ENCODE measurements at places on chromosomes 1 and 21. TPM values are rescaled to one million over a fixed set of nuclear protein-coding genes. Genes with fewer than 3 reads are reported as not detected.

- DNase-seq: no peak
Observed at GRCh38 chr1:42195841-42196240, 31.3 kb upstream of the GUCA2A start.

Gene SLC37A1
- total RNA-seq: 48.0 TPM

DNA sequence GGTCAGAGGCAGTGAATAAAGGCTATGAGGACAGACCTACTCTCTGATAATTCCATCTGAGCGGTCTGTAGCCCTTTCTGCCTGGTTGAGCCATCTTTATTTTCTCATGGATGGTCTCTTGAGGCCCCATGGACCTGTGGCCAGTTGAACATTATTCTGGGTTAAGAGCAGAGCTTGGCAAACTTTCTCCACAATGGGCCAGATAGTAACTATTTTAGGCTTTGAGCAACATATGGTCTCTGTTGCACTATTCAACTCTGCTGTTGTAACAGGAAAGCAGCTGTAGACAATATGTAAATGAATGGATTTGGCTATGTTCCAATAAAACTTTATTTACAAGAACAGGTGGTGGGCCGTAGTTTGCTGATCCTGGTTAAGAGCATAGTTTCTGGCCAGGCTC, 62.7 kb downstream of the KAZN start:
- no peak for DNase-seq

Gene GJB3
- 14.9 TPM for total RNA-seq

Gene CGN
- total RNA-seq: 67.4 TPM

GRCh38 chr1:56831871-56832693, 12.9 kb upstream of the FYB2 start:
- peak; percentile 67 for DNase-seq

DNA sequence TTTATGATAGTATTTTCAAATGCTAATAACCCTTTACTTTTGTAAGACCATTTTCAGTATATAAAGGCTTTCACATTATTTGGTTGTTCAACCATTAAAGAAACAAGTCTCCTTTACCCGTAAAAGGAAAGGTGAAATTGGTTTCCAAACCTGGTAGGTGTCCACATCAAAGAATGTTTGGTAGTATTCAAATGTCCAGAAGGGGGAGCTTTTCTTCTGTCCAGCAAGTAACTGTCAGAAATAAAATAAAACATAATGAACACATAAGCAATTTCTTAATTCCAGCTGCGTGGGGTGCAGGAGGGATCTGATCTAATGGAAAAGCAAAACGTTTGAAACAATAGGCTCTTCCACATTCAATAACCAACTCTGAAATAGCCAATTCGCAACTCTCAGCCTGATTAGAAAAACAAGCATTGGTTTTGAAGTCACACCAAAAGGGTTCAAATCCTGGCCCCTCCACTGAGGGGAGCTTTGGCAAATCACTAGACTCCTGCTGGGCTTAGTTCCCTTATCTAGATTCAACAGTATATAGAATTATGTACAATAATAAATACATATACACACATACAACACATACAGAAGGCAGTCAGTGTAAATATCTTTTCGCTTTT, 11.0 kb downstream of the YIPF1 start:
- DNase-seq: no peak

DNA sequence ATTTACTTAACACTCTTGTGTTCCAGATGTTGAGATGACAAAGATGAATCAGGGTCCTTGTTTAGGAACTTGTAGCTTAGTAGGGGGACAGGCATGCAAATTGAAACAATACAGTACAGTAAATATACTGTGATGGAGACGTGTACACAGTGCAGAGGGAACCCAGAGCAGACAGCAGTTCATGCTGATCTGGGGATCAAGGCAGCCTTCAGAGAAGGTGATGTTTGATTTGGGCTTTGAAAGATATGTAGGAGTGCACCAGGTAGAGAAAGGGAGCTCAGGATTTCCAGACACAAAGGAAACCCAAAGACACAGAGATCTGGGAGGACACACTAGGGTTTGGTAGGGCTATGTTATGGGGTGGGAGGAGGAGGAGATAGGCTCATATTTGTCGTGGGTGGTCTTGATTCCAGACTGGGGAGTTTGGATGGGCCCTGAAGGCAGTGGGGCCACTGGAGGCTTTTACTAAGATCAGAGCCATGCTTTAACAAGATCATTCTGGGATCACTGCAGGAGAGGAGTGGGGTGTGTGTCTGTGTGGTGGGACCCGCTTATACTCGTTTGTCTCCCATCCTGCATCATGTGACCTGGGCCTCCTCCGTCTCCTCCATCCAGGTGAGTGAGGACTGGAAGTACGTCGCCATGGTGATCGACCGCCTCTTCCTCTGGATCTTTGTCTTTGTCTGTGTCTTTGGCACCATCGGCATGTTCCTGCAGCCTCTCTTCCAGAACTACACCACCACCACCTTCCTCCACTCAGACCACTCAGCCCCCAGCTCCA, 7.8 kb downstream of the CHRNB2 start:
- DNase-seq: no peak

GRCh38 chr1:234538062-234538731, 59.2 kb upstream of the TARBP1 start:
- no peak for DNase-seq

- DNase-seq: no peak
Observed at GRCh38 chr1:74964508-74965102, 169.6 kb upstream of the LHX8 start.

GRCh38 chr1:203626910-203627246, 246 bp downstream of the ATP2B4 start:
- no peak for DNase-seq

Gene OR2T27
- total RNA-seq: not detected

GRCh38 chr1:232519186-232519585, 110.7 kb downstream of the SIPA1L2 start:
- DNase-seq: no peak

- peak; percentile 87 for DNase-seq
Observed at GRCh38 chr1:151513626-151514121, 2.5 kb downstream of the CGN start.

- DNase-seq: no peak
Observed at GRCh38 chr1:12572522-12572921, 45.5 kb downstream of the DHRS3 start.

DNA sequence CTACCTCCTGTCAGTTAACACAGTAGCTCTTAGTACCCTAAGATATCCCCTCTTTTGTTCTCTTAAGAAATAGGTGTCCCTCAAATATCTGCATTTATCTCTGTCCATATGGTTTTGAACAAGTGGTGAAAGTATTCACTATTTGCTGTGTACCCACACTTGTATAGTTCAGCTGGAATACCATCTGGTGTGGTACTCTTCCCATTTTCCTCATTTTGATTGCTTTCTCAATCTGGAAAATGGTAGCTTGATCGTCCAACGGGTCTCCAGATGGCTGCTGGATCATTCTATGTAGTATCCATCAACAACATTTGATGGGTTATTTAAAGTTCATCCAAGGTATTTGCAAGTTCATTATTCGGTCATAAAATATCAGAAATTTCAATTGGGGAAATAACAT, 100.3 kb upstream of the DPYD start:
- no peak for DNase-seq

GRCh38 chr1:42417166-42417565, 36.6 kb downstream of the RIMKLA start:
- no peak for DNase-seq

- no peak for DNase-seq
Observed at GRCh38 chr1:194102607-194103006, 916.2 kb upstream of the B3GALT2 start.

Gene BMP8B
- 3.7 TPM for total RNA-seq

GRCh38 chr1:21152423-21153100, 24.1 kb downstream of the EIF4G3 start:
- DNase-seq: no peak

Gene YRDC
- total RNA-seq: 12.2 TPM

Gene HUNK
- total RNA-seq: 4.5 TPM

DNA sequence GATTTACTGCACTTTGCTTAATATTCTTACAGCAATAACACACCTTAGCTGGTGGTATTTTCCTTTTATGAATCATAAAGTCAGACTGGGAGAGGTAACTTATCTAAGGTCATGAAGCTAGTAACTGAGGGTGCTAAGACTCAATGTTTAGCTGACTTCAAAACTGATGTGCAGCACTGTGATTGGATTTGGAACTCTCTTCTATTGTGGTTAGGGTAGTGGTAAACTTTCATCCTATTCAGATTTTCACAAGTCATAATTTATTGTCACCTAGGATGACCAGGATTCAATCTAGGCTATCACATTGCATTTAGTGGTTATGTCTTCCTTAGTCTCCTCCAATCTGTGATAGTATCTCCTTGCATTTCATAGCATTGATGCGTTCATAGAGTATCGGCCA, 18.9 kb downstream of the EPB41 start:
- DNase-seq: no peak

DNA sequence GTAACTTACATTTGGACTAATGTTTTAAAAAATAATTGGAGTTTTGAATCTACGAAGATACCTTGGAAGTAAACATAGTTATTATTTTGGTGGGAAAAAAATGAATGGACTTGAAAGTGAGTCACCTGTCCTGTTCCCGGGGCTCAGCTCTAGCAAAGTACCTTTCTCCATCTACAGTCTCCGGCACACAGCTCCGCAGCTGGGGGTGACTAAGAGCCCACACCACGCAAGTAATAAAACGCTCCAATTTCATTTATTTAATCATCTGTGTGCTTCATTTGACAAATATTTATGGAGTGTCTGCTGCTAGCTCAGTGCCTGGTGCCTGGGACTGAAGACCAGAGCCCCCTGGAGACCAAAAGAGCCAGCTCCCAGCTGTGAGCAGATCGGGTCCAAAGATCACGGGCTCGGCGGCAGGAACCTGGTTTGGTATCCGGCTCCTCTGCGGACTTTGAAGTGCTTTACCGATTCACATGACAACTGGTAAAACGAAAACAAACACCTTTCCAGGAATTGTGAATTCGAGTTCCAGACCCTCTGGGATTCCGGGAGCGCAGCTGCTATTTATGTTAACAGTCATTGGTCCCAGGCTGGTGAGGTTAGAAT, 1.7 kb upstream of the RIPK4 start:
- no peak for DNase-seq

Measured in ureter (tissue), 1 donor.